ENCODE measurements at places on chromosomes 1 and 21. TPM values are rescaled to one million over a fixed set of nuclear protein-coding genes. Genes with fewer than 3 reads are reported as not detected.

DNA sequence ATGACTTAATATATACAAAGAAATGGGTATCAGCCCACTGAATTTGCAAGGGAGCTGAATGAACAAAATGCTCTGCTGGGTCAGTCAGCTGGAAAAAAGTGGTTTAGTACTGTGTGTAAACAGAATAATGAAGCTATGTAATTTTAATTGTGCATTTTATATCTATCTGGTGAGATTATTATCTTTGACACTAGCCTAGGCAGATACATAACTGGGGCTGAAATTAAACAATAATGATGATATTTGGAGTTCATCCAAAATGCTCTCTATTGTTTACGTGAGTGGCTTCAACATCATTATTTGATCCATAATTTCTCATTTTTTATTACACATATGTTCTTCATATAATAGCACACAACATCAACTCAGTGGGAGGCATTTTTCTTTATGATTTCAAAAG is 208.5 kb upstream of the SNX7 start:
- no peak for DNase-seq

DNA sequence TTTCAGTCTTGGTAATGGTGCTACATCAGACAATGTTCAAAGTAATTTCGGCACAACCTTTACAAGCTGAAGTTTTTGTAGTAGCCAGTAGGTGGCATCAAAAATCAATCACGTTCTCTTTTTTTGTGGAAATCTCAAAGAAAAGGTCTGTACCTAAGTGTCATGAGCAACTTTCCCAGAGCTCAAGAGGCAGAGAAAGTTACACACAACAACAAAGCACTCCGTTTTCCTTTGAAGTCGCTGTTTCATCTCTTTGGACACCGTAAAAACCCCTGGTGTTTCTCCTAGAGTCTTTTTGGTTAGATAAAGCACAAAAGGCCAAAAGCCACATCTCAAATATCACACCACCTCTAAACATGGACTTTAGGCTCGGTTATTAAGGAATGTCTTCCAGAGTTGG is 131.6 kb downstream of the LHX8 start:
- DNase-seq = peak; percentile 10

DNA sequence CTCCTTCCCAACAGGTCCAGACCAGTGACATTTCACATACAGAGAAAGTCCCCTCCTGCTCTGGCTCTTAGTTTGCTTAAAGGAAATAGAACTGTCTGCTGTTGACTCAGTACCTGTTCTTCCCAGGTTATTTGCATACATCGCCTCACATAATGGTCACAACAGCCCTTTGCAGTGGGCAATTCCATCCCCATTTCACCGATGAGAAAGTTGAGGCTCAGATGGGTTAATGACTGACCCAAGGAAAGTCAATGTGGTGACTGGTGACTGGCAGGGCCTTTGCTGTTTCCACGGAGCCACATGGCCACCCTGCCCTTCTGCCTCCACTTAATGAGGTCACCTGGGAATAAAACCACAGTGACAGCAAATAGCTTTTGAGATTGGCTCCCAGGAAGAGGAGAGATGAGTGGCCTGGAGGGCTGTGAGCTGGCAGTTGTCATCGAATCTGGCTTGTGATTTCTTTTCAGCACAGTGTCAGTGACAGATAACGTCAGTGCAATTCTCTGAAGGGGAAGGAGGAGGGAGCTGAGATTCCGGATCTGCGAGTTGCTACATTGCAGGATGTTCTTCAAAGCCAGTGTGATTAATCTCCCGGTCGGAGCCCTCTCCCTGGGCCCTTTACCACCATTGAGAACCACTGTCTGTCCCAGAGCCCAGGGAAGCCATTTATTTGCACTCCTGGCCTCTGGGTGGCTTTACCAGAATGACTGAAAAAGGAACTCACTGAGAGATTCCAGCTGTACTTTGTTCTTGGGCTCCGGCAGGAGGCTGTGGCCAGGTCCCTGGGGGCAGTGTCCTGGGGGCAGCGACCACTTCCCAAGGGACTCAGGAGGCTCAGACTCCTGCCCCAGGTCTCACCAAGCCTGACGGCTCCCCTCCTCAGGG is 117.2 kb downstream of the CNIH3 start:
- peak; percentile 73 for DNase-seq

GRCh38 chr1:178580096-178580495 is 67.2 kb downstream of the TEX35 start:
- no peak for DNase-seq

- no peak for DNase-seq
Observed at GRCh38 chr1:182392050-182393028, 749 bp upstream of the GLUL start.

- no peak for DNase-seq
Observed at GRCh38 chr1:172140072-172140471, 280.4 kb upstream of the C1orf105 start.

GRCh38 chr1:16198444-16199156 is 13.9 kb downstream of the ARHGEF19 start:
- DNase-seq = no peak

- no peak for DNase-seq
Observed at GRCh38 chr1:110727246-110727645, 52.5 kb upstream of the KCNA3 start.

DNA sequence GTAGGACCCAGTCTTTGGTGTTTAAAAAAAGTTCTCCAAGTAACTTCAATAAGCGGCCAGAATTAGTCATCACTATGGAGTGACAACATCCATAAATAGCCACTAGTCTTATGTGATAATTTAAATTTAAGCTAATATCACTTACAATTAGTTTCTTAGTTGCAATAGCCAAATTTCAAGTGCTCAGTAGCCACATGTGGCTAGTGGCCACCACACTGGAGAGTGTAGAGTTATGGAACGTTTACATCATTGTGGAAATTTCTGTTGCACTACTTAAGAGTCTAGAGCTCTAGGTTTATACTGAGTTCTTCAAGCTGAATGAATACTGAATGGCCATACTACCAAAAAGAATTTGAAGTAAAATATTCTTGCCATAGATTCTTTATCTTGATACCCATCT is 121.1 kb downstream of the RUNX1 start:
- no peak for DNase-seq

GRCh38 chr1:53468374-53468773 is 9.2 kb downstream of the DMRTB1 start:
- DNase-seq = no peak

DNA sequence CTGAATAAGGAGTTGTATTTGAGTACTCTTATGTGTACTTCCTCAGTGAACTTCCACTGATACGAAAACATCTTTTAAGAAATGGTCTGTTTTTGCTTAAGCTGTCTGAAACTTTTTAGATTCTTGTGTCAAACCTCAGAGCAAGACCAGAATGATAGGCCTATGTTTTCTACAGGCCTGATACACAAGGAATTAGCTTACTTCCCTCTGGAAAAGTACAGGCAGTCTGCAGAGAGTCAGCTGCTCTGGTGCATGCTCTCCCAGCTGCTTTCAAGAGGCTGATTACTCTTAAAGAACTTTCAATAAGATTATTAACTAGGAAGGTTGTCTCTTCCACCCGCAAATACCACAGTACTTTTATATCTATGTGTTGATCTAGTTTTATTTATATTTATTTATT is 9.5 kb downstream of the SNX27 start:
- DNase-seq = no peak

DNA sequence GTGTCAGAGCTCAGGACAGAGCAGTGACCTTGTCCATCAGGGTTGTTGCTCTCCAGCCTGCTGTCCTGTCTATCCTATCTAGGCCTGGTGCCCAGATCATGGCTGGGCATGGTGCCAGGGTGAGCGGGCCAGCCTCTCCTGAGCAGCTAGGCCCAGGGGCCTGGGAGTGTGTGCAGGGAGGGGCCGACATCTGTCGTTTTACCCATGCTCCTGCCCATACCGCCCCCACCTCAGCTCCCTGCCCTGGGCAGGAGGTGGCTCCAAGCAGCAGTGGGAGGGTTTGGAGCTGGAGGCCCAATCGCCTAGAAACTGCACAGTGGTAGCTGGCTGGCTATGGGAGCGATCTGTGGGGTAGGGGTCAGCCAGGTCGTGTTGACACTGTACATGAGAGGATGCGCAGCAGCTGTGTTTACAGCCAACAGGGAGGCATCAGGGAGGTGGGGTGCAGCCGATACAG is 6.5 kb downstream of the INSRR start:
- DNase-seq = peak; percentile 96

DNA sequence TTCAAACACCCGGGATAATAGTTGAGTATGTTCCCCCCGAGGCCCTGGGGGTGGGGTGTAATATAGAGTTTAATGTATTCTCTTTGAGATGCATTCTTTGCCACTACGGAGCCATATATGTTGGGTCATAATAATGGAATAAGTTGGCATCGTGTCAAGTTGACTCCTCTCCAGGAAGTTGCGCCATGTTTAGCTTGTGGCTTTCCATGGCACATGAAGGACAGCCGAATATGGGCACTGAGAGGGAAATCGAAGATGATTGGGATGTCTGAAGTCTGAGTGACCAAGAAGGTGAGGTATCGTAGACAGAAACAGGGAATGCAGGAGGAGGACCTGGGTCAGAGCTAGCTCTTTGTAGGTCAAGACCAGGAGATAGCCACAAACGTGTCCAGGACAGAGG is 92.6 kb downstream of the PAX7 start:
- no peak for DNase-seq

DNA sequence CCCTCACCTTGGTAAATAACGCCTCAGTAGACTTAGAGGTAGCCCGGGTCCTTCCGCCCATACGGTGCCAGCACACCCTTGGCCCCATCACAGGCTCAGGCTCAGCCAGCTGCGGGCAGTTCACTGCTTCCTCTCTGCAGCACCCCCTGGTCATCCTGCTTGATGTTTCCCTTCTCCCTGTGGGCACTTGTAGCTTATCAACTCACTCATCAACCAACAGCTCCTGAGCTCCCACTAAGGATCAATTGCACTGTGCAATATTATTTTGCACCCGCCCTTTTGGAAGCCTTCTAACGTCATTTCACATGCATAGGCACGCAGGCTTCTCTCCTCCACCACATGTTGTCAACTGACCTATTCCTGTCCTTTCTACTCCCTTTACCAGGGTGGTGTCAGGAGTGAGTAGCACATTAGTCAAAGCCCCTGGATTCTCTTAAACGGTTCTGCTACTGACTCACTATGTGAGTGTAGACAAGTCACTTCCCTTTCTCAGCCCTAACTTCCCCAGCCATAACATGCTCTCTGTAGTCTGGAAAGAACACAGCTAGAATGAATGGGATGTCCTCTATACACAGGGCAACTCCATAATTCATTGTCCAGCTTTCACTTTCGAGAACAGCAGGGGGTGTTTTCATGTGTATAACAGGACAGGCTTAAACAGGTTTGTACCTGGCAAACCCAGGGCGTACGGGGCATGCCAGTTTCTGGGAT is 47.1 kb upstream of the IRF2BP2 start:
- peak; percentile 39 for DNase-seq

- DNase-seq = no peak
Observed at GRCh38 chr1:108892356-108893140, 15.8 kb downstream of the GPSM2 start.

- no peak for DNase-seq
Observed at GRCh38 chr1:197663162-197663953, 111.9 kb downstream of the DENND1B start.

Gene FCGR2B
- polyA plus RNA-seq = 0.05 TPM

Gene BEND5
- polyA plus RNA-seq = 4.3 TPM

Gene POGZ
- 23.9 TPM for polyA plus RNA-seq

Gene RPTN
- not detected for polyA plus RNA-seq

Gene ITPKB
- polyA plus RNA-seq = 2.4 TPM

Gene KPRP
- polyA plus RNA-seq = not detected

Gene FBXO28
- polyA plus RNA-seq = 8.1 TPM

Gene PCP4L1
- polyA plus RNA-seq = not detected

Gene FBXO2
- 17.0 TPM for polyA plus RNA-seq
